ENCODE measurements at places on chromosomes 3 and 15.

GRCh38 chr3:145272684-145273083 lies 888.3 kb downstream of the PLOD2 start:
- no peak for DNase-seq

- no peak for DNase-seq
These were observed 159.6 kb downstream of the MEIS2 start for GRCh38 chr15:36940636-36941260.

- no peak for DNase-seq
These were observed 851.1 kb downstream of the FHIT start for GRCh38 chr3:60399861-60400845.

GRCh38 chr15:50774450-50774849 lies 8.9 kb upstream of the SPPL2A start:
- no peak for DNase-seq

- DNase-seq, result no peak
These were observed 28.5 kb upstream of the POLG start for GRCh38 chr15:89363133-89363532.

DNA sequence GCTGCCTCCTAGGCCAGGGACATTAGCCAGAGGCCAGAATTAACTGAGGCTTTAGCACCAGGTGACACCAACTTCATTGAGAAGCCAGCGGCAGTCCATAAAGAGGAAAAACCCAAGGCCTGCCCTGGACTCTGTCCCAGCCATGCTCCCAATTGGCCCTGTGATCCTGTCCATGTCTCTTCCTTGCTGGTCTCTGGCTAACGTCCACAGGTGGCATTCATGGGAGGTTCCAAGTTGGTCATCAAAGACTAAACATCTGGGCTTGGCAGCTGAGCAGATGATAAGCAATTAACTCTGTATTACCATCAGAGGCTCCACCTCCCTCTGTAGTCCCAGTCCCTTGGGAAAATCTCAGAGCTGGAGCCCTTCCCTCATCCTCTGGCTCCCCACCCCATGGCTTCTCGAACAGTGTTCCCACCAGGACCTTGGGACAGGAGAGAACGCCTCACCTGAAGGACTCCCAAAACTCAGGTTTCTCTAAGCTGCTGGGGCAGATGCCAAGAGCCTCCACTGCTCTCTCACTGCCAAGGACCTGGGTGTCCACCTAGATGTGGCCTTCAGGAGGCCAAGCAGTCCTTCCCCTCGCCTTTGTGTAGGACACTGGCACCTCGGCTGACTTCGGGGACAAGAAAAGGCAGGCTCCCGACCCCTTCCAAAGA lies 40.4 kb downstream of the GOLGA6A start:
- DNase-seq, result no peak

DNA sequence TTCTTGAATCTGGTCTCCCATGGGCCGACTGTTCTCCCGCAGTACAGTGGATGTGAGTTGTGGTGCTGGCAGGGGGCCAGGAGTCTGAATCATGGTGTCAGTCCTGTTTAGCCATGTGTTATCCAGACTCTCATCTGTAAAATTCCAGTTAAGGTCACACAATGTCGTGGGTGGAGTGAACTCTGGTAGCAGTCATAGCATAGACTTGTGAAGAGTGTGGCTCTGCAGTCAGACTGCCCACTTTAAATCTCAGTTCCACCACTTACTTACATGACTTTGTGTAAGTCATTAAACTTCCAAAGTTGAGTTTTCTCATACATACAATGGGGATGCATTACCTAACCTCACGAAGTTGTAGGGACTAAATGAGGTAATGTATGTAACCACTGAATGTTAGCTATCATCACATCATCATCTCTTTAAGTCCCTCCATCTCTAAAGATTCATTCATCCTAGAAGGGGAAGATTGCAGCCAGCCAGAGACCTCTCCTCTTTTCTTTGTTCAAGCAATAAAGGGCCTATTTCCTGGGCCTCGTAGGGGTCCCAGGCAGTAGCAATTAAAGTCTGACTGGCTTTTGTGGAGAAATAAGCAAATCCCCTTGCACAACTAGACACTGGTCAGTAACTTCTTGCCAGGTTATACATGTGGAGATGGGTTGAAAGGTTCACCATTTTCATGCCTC lies 93.9 kb downstream of the PCCB start:
- DNase-seq, result no peak

DNA sequence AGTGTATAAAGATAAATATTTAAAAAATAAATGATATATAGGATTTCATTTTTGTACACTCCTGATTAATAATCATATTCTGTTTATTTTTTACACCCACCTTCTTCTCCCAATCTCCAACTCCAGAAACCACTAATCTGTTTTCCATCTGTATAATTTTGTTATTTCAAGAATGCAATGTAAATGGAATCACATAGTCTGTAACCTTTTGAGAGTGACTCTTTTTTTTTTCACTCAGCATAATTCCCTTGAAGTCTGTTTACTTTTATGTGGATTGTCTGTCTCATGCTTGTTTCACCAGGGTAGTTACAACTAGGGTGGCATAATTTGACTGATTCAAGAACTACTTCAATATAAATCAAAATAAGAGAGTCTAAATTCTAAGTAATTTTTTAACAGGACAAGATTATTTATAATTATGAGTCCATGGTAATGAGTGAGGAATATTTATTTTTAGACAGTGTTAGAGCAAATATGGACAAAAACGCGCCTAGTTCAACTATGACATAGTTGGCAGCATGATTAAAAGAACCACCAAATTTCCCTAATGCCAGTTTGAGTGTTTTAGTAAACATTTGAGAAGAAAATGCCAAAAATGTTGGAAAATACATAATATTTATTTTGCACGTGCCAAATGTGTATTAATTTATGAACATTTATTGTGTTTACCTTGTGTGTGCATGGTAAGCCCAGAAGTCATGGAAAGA lies 19.4 kb upstream of the MFSD1 start:
- DNase-seq, result no peak

DNA sequence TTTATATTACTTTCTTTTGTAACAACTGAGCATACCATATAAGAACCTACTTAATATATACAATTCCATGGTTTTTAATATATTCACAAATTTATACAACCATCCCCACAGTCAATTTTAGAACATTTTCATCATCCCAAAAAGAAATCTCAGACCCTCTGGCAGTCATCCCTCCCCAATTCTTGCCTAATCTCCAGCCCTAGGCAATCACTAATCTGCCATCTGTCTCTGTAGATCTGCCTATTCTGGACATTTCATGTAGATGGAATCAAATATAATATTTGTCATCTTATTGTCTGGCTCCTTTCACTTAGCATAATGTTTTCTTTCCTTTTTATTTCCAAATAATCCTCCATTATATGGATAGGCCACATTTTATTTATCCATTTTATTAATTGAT lies 92.5 kb downstream of the LARS2 start:
- no peak for DNase-seq

DNA sequence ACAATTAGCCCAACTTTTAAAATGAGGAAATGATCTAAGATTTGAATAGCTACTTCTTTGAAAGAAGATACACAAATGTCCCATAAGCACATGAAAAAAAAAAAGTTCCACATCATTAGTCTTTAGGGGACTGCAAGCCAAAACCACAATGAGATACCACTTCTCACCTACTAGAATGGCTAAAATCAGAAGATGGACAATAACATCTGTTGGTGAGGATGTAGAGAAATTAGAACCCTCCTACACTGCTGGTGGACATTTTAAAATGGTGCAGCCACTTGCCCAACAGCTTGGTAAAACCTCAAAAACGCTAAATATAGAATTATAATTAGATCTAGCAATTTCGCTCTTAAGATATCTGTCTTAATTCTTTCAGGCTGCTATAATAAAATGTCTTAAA lies 77.1 kb downstream of the MEX3B start:
- DNase-seq, result no peak

DNA sequence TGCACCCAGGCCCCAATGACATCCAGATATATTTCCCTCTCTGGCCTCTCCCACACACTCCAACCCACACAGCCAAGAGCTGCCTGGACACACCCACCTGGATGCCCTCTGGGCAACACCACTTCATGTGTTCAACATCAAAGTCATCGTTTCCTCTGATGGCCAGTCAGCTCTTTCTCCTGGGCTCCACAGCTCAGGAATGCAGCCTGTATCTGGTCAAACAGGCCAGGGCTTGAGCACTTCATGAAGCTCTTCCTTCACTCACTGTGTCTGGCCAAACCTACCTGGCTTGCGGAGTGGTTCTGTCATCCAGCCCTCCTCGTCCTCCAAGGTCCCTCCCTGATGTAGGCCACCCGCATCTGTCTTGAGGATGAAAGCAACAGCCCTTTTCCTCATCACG lies 35.8 kb upstream of the SLC6A11 start:
- DNase-seq, result no peak

- no peak for DNase-seq
These were observed 38.8 kb upstream of the IGSF11 start for GRCh38 chr3:119073258-119074001.

GRCh38 chr3:49593041-49593440 lies 38.8 kb downstream of the BSN start:
- no peak for DNase-seq

DNA sequence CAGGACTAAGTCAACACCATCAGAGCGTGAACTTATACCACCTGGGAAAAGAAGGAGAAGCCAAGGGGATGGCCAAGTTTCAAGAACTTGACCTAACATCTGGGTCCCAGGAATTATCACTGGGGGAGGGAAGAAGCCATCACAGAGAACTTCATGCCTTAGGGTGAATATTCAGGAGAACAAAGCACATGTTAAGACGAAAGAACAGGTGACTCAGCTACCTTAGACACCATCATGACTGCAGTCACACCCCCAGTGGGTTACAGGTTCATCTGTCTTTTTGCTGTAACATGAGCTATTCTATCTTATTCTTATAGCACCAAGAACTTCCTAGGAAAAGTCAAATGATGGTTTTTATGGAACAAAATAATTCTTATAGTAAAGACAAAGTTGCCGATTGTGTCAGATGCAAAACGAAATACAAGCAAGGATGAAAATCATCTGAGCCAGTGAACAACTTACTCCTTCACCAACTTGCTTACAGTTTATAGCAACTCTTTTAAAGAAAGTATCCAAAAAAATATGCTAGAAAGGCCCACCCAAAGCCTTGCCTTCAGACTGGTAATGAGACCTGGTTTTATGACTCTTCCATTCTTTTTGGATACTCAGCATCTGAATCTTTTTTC lies 72.0 kb downstream of the TPRA1 start:
- DNase-seq, result no peak

DNA sequence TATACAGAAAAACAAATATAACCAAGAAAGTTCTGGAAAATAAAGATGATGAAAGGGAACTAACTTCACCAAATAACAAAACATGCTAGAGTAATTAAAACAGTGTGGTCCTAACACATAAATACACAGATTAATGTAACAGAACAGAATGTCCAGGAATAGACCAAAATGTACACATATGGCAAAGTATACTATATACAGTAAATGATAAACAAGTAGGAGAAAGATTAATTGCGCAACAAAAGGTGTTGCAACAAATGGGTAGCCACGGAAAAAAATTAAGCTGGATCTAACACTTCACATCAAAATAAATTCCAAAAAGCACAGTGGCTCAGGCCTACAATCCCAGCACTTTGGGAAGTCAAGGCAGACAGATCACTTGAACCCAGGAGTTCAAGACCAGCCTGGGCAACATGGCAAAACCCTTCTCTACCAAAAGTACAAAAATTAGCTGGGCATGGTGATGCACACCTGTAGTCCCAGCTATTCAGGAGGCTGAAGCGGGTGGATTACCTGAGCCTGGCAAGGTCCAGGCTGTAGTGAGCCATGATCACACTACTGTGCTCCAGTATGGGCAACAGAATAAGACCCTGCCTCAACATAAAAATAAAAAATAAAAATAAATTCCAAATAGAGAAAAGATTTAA lies 19.8 kb downstream of the SCAP start:
- no peak for DNase-seq

GRCh38 chr3:148943506-148944205 lies 47.7 kb upstream of the GYG1 start:
- no peak for DNase-seq

- no peak for DNase-seq
These were observed 1.0 kb downstream of the LRCH3 start for GRCh38 chr3:197791892-197792647.

DNA sequence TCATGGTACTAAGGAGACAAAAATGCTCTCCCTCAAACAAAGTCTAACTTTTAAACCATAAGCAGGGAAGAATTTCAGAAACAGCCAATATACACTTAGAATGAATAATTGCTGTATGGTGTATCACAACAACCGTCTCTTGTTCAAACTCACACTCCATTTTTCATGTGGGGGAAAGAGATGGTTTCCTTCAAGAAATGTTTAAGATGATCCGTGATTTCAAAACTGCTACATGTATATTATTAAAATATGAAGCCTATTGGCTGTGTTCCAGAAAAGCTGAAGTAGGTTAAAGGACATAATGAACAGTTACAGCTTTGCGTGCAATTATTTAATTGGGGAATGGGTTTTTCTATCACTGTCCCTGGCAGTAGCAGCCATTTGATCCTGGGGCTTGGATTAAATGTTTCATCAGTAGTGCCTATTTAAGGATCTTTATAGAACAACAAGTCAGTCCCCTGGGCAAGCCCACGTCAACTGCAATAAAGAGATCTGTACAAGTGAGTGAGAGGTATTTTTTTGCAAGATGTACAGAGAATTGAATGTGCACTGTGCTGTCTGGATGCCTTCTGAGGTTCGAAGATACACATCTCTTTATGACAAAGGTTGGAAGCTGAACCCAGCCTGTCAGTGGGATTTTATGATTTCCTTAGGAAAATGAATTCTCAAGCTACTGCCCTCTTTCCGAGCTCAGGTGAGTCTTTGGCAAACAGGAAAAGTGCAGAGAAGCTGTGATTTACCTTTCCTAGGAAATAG lies 337.2 kb upstream of the RARB start:
- DNase-seq, result no peak

GRCh38 chr15:78308422-78309032 lies 9.1 kb upstream of the SKIC8 start:
- DNase-seq, result peak; percentile 47

DNA sequence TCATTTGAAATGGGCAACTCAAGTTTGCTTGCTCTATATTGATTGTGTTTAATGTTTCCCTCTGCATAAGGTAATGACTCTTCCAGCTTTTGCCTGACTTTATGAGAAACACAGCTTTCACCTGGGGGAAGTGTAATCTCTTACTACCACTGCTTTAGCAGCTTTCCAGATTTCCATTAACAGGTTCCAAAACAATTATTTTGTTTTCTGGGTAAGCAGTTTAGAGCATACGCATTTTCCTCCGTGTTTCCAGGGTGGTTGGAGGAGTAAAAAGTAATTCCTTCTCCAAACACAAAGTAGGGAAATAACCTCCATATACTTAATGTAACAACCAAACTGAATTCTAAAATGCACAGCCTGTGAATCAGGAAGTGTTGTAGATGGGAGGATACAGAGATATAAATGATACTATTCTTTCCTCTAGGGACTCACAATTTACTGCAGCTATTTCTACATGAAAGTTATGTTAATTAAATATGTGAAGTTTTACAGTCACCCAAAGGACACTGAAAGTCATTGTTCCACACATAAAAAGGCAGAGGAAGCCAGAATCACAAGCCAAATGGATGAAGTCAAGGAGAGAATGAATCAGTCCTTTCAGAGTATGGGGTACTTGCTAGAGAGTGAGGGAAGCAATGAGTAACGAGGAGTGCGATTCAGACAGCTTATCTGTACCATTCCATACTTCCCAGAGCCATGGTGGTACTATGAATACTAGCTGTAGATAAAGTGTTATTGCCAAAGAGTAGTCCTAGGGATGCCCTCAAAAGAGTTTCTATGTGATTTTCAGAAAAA lies 16.6 kb downstream of the ST3GAL6 start:
- no peak for DNase-seq
